ENCODE measurements at places on chromosomes 2 and 18.
A peak's percentile ranks its signal among the peaks of the same experiment; 100 is the strongest.

DNA sequence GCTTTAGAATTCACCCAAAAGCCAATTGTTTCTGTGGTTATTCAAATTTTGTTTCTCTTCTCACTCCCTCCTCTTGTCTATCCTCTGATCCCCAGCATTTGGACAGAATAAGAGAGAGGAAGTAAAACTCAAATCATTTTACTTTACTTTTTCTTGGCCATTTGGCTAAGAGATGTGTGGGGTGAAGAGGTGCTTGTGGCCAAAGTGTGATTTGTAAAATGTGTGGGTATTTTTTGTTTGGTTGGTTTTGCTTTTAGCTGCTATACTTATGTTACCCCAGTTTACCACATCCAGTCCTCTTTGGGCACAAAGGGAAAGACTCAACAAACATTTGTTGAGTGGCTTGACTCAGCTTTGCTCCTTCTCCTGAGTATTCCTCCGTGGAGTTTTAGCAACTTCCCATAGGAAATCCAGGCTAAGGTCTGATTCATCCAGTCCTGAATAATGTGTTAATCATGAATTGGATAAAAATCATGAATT is 109.1 kb upstream of the CYP1B1 start:
- DNase-seq: peak; percentile 73

DNA sequence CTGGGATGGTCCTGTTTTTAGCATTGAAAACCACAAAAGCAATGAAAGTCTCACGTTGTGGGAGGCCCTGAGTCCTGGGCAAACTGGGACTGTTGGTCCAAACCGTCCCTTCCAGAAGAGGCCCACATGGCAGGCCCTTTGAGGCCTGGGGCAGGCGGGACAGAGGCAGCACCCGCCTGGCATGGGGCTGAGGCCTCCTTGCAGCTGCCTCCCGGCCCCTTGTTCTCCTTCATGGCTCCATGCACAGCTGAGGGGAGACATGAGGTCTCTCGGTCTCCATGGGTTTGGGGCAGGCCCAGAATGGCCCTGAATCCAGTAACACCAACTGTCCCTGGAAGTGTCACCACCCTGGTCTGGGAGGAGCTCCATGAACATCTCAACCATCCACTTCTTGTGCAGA is 61.9 kb downstream of the RRM2 start:
- no peak for DNase-seq

DNA sequence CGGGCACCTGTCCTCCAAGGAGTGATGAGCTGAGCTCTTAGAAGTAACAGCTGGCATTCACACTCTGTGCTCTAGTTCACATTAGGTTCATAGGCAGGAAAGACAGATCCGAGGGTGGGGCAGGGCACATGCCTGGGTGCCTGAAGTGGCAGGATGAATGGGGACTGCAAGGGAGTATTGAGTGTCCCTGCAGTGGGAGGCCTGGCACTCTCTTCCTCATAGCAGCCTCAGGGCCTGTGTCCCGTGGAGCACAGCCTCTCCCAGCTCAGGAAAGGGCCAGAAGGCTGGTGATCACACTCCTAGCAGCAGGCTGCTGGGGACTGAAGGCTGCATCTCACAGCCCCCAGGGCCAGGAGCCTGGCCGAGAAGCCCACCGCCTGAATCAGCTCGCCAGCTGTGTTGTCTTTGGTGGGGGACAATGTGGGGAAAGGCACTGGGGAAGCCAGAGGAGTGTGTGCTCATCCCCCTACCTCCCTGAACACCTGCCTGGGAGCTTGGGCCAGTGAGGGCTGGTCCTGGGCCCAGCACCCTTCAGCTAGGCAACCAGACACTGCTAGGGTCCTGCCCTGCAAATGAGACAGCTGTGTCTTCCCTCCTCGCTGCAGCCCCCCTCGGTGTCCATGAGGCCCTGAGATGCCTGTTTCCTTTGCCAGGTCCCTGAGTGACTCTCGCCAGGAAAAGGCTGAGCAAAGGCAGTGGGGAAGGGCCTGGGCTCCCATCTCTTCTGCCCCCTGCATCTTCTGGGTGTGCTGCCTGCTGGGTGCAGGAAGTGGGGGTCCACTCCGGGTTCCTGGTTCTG is 48.2 kb upstream of the HS6ST1 start:
- DNase-seq: no peak

GRCh38 chr2:177549171-177549570 is 156.6 kb downstream of the AGPS start:
- DNase-seq: peak; percentile 4

GRCh38 chr18:13547347-13547746 is 179.0 kb downstream of the FAM210A start:
- no peak for DNase-seq
